ENCODE measurements at places on chromosomes 6 and 20.

DNA sequence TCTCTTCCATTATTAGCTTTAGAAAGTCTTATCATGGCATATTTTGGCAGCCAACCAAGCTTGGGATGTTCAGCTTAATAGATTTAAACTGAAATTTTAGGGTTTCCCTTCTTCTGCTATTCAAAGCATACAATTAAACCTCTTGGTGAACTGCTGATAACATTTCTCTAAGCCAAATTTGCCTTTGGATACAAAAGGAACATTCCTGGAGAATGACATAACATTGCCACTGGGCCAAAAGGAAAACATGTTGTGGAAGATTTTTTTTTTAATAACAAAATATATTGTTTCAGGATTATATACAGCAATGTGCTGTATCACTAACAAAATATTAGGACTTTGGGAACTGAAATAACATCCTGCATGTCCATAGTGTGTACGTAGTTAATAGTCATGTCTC, 215.1 kb upstream of the TBX18 start:
- DNase-seq: no peak

- no peak for DNase-seq
Measured at GRCh38 chr6:159130846-159131245, 38.4 kb upstream of the FNDC1 start.

- no peak for DNase-seq
Measured at GRCh38 chr6:100160930-100161329, 166.9 kb upstream of the MCHR2 start.

GRCh38 chr6:40931931-40932330, 107.1 kb downstream of the UNC5CL start:
- DNase-seq: no peak

DNA sequence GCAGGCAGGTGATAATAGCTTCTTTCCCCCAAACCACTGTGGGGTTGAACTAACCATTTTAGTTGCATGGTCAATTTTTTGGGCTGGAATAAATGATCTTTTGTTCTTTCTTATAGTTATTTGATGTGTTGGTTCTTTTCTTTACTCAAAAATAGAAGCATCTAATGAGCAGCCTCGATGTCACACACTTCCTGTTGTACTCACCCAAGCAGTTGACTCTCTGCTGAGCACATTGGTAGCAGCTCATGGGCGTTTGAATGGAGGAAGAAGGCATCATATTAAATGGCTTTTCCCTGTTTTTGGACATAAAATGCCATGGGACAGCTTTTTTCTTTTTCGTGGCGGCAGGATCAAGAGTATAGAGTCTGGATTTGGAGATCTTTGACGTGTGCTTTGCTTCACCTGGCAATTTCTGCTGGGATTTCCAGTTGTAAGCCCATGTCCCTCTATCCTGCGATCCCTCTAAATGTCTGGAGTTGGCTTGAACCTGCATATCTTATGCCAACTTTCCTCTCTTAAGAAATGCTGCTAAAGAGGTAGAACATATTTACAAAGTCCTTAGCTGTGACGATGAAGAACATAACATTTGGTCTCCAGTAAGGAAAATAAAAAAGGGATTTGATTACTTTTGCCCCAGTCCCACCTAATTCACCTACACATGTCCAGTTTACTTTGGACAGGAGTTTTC, 268.3 kb downstream of the PRL start:
- DNase-seq: no peak

DNA sequence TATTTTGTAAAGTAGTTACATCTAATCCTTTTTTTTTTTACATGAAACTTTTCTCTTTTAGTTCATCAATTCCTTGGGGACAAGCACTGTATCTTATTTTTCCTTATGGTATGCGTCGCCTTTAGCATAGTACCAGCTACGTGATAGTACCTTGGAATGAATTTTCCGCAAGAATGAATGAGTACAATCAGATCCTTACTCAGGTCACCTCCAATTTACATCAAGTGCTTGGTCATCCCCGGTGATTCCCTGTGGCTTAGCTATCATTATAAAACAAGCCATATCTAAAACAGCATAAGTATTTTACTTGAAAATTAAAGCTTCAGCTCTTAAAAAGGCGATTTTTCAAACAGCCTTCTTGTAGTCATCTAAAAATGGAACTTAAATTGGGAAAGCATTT, 680.4 kb upstream of the MAP3K7 start:
- no peak for DNase-seq

- DNase-seq: no peak
Measured at GRCh38 chr20:33522256-33522820, 32.4 kb downstream of the CBFA2T2 start.

- DNase-seq: no peak
Measured at GRCh38 chr6:168725802-168726201, 284.8 kb downstream of the SMOC2 start.

- no peak for DNase-seq
Measured at GRCh38 chr6:137673603-137674002, 179.4 kb upstream of the OLIG3 start.

DNA sequence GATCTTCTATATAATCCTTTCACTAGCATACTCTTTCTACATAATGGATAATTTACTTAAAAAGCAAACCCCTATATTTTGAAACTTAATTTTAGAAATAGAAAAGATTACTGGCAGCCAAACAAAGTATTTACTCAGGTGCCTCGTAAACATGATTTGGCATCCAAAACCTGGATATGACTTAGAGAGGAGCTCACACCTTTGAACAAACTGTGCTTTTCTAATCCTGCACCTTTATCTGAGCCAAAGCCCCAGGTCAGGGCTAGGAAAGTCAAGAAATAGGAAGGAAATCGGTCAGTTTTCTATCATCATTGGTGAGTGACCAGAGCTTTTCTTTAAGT, 170.9 kb downstream of the PHF3 start:
- DNase-seq: no peak

GRCh38 chr6:137731960-137732616, 135.0 kb upstream of the TNFAIP3 start:
- DNase-seq: no peak

DNA sequence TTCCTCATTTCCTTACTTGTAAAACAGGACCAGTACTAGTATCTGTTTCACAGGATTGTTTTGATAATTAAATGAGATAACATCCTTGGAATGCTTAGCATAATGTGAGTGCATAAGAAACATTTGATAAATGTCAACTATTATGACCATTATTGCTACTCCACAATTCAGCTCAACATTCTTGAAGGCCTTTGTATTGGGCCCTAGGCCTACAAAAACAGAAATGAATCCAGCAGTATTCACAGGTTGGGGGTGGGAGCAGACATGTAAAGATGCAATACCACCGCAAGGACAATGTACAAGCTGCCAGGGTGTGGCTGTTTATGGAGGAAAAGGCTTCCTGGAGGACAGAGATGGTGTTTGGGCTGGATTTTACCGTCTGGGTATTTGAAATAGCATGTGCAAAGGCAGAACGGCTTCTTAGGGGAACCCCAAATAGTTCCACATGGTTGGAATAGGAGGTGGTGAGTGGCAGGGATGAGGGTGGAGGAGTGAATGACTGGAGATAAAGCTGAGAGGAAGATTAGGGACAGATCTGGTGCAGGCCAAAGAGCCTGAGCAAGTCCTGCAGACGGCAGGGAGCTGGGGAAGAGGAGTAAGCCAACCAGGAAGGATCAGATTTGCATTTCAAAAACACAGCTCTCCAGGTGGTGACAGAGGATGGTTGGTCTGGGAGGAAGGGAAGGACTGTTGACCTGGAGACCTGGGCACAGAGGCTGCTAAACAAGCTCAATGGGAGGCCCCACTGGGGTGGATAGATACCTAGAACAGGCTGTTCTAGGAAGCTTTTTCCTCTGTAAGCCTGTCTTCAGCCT, 57.0 kb upstream of the EPB41L1 start:
- no peak for DNase-seq

GRCh38 chr20:60984666-60985065, 267.4 kb upstream of the CDH4 start:
- no peak for DNase-seq

GRCh38 chr20:1934721-1935573, 39.7 kb downstream of the SIRPA start:
- no peak for DNase-seq

DNA sequence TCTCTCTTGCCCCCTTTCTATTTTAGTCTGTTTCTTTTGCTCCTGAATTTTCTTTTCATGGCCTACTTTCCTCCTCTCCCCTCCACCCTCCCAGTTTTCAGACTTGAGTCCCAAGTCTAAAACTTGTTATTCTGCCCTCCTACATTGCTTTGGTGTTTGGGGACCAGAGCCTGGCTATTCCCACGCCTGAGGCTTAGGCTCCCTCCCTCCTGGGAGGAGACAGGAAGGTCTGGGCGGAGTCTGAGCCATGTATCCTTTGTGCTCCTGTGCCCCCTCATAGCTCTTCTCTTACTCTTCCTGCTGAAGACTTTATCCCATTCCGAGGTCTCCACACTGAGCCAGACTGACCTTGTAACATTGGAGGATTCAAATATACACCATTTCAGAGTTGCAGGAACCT, 69.5 kb downstream of the DAAM2 start:
- DNase-seq: no peak

DNA sequence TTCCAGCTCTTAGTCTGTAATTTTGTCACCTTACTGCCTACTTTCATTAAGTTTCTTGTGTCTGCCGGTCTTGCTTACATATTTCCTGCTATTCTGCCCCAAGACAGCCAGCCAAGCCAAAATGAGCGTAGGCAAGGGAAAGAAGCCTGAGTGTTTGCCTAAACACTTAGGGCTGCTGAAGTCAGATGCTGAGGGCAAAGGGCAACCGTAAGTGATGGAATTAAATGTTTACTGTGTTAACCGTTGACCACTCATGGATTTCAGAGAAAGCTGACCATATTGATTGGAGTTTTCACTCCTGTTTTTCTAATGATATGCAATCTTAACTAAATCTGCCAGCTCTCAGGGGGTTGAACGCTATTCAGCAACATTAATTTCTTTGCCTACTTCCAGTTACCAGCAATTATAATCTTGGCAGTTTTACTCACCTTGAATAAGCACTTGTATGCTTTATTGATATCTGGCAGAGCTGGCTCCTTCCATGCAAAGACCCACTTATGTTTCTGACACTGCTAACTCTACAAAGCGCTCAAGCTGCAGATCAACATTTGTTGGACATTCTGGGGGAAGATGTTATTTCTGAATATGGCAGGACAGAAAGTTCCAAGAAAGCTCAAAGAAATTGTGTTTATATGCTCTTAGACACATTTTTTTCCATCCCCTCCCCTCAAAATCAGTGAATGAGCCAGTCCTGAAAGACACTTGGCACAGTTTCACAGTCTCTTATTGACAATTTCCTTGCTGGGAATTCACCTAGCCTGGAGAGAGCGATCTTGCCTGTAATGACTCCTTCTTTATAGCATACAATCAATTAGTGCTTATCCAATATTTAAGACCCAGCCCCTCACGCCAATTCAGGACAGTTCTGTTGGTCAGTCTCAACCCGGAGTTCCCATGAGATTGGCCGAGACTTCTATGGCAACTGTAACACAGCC, 183.8 kb downstream of the PLCB1 start:
- DNase-seq: no peak

DNA sequence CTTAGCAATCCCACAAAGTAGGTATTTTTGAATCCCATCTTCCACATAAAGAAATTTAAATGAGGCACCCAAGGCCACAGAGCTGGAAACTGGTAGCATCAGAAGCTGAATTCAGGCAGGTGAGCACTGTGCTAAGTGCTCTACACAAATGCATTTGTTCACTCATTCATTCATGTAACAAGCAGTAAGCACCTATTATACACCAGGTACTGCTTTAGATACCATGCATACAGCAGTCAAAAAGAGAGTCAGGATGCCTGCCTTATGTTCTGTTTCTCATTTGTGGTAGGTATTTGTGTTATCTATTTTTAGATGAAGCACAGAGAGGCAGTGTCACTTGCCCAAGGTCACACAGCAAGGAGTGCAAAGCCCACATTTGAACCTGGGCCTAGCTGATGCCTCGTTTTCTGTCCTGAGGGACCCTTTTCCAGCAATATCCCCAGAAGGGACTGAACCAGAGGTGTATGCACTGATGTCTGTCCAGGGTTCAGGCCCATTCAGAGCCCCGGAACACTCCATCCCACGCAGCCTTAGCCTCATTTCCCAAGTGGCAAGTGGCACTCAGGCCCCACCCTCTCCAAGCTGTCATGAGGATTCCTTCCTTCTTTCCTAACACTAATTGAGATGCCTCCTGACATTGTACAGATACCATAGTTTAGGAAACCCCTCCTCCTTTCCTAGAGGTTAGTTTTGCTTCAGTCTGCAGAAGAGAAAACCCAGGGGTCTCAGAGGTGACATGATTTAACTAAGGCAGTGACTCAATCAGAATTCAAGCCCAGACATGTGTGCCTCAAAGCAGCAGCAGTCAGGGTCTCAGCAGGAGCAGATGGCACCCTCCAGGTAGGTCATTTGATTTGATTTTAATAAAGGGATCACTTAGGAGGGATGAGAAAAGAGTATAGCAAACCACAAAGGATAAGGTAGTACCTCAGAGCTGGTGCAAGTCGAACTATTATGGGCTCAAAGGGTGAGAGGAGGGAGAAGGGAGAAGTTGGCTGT, 61.2 kb upstream of the SIRPA start:
- DNase-seq: no peak

DNA sequence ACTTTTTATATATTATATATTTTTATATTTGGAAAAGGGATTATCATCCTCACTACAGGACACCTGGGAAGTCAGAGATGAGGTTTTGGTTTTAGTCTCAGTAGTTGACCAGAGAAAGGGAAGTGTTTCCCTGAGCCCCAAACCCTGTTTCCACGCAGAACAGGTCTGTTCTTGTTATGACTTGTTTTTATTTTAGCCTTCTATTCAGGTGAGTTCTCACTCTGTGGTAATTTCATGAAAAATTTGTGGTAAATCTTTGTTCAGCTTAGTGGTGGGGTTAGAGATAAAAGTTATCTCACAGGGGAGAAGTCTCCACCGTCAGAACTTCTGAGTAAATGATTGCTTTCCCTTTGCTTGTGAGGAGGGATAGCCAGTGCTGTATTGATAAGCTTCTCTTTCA, 224.9 kb downstream of the FARS2 start:
- no peak for DNase-seq

DNA sequence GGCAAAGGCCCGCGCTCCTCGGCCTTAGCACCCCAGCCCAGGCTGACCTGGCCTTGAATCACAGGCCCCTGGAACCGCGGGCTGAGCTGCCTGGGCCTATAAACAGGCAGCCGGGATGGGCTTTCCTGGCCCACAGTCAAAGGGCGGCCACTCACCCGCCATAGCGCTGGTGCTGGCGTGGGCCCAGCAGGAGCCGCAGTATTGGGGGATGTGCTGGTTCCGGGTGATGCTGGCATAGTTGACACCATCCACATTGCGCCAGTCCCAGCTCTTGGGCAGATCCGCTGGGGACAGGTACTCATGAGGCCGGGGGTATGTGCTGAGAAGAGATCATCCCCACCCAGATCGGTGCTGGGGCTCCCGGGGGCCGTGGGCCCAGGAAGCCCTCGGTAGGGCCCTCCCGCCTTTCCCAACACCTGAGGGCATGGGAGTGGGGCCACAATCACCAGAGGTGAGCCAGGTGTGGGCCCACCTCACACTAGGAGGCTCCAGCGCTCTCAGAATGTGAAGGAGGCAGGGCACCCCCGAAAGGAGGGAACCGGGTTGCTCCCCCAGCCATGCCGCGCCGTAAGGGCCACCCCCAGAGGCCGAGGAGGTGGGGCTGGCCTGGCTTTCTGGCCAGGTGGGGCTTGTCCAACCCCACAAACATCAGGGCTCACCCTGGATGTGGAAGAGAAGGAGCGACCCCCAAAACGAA, 739 bp downstream of the CTSZ start:
- no peak for DNase-seq

GRCh38 chr6:159875194-159875593, 15.6 kb upstream of the MAS1 start:
- no peak for DNase-seq

Measured in globus pallidus (tissue), 1 donor.